Aorta (tissue), 5 donors: ENCODE measurements at places on chromosomes 11 and 22. TPM values are rescaled to one million over a fixed set of nuclear protein-coding genes. Genes with fewer than 3 reads are reported as not detected.

Gene MPPED2
- polyA plus RNA-seq, result 8.3 TPM

Gene SGSM1
- 5.9 TPM for polyA plus RNA-seq

Gene SYT7
- 0.20 TPM for polyA plus RNA-seq

Gene CRYBA4
- not detected for polyA plus RNA-seq

Gene PLA2G3
- polyA plus RNA-seq, result not detected

Gene ZFTA
- 4.3 TPM for polyA plus RNA-seq

Gene MS4A4A
- 42.8 TPM for polyA plus RNA-seq

Gene RGL4
- polyA plus RNA-seq, result 0.63 TPM

Gene BAIAP2L2
- 2.3 TPM for polyA plus RNA-seq

Gene RTN4RL2
- 0.20 TPM for polyA plus RNA-seq

Gene MYRF
- polyA plus RNA-seq, result 2.3 TPM

Gene HEPN1
- polyA plus RNA-seq, result not detected

Gene POTEH
- polyA plus RNA-seq, result not detected

Gene PDGFB
- polyA plus RNA-seq, result 0.97 TPM

Gene CABP7
- 0.13 TPM for polyA plus RNA-seq

Gene RIN1
- polyA plus RNA-seq, result 1.8 TPM

Gene DRD2
- polyA plus RNA-seq, result 0.63 TPM

Gene API5
- 39.1 TPM for polyA plus RNA-seq

Gene KDELR3
- 25.8 TPM for polyA plus RNA-seq

Gene MFNG
- polyA plus RNA-seq, result 12.0 TPM

Gene KCNJ5
- 1.6 TPM for polyA plus RNA-seq

Gene BET1L
- polyA plus RNA-seq, result 40.1 TPM
